ENCODE measurements at places on chromosomes 12 and 14. TPM values are rescaled to one million over a fixed set of nuclear protein-coding genes. Genes with fewer than 3 reads are reported as not detected.
A peak's percentile ranks its signal among the peaks of the same experiment; 100 is the strongest.

RASSF9 gene
- 1.1 TPM for total RNA-seq

IPO8 gene
- total RNA-seq = 22.2 TPM

NRXN3 gene
- total RNA-seq = 2.1 TPM

ESRRB gene
- 0.38 TPM for total RNA-seq

HIF1A gene
- total RNA-seq = 97.4 TPM

PSMA6 gene
- 57.0 TPM for total RNA-seq

TSPAN19 gene
- not detected for total RNA-seq

MSRB3 gene
- 10.5 TPM for total RNA-seq

LTB4R gene
- 2.4 TPM for total RNA-seq

AMN gene
- total RNA-seq = 1.5 TPM

DNA sequence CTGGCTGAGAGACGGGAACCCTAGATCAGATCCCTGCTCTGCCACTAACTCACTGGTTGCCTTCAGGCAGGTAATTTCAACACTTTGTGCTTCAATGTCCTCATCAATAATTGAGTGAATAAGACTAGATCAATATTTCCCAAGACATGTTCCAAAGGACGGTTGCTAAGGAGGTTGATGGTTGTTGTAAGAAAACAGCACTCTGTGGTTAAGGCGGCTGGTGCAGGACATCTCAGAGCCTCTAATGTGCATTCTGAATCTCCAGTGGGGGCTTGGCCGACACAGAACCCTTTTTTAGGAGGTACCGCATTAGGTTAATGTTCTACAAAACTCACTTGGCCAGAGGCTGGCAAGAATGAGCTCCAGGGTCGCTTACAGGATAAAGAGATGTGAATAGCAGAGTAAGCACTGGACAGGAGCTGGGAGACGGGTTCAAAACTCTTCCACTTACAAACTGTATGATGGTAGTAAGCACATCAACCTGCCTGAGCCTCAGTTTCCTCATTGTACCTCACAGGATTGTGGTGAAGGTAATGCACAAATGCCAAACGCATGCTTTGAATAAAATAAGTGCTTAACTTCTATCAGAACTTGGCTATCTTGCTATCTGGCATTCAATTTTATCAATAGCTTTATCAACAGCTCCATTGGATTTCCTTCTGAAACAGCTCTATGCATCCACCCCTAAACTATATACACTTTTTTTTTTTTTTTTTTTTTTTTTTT is 136.9 kb upstream of the PARP11 start:
- no peak for DNase-seq

DNA sequence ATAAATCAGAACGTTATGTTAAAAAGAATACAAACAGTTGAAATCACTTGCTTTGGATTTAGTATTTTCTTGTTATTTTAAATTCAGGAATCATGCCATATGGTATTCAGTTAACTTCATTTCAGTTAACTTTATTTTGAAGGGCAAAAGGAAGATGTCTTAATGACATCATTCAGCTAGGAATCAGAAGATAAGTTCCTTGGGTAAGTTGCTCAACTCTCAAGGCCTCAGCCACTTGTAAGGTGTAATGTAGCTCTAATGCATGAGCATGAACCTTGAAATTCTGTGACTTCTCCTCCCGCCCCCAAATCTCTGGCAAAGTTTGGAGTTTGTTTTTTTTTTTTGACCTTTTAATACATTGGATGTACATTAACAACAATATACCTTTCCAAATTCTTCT is 42.6 kb downstream of the FRS2 start:
- no peak for DNase-seq

DNA sequence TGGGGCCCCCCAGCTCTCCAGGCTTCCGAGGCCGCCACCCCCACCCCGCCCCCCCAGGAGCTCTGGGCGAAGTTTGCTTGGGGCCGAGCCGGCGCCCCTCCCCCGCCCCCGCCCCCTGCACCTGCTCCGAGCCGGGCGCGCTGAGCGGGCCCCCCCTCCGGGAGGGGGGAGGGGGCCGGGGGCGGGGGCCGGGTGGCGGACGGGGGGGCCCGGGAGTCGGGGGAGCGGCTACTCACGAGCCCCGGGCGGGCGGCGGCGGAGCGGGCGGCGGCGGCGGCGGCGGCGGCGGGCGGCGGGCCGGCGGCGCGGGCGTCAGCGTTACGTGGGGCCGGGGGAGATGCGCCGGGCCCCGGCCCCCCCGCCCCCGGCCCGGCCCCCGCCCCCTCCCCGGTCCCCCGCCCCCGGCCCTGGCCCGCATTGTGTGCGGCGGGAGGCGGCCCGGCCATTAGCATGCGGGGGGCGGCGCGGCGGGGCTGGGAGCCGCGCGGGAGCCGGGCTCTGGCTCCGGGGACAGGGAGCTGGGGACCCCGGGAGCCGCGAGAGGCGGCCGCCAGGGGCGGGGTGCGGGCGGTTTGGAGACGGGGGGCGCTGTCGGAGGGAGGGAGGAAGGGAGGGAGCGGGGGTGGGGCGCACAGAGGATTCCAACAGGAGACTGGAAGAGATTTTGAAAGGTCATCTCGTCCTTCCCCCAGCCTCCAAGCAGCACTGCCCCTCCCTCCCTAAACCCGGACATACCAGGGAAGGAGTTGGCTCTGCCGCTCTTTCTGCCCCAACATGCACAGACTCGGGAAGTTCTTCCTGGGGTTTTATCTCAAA is at the start of gene ZNF219:
Gene ZNF219, minus strand, starts transcription at position 580 of the 816 bp plus-strand sequence. CDS start 5,064 bp downstream, outside the sequence.
- DNase-seq = peak; percentile 76

- DNase-seq = no peak
Measured at GRCh38 chr14:51676549-51676948, 24.8 kb downstream of the FRMD6 start.

- no peak for DNase-seq
Measured at GRCh38 chr12:65956056-65956738, 131.9 kb downstream of the HMGA2 start.

- peak; percentile 57 for DNase-seq
Measured at GRCh38 chr14:105075379-105076295, 10.4 kb upstream of the GPR132 start.

DNA sequence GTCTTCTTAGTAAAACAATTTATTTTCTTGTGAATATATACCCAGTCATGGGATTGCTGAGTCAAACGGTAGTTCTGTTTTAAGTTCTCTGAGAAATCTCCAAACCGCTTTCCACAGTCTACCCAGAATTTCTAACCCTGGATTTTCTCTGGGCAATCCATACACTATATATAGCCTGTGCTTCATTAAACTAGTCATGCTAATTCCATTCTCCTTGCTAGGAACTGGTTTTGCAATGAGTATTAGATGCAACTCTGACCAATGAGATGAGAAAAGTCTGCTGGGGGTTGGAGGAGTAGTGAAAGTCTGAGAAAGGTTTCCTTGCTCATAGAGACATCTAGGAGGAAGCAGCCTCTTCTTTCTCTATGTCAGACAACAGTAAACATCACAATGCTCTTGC is 196.1 kb upstream of the CDKN3 start:
- DNase-seq = no peak

GRCh38 chr12:22733756-22734155 is 108.8 kb downstream of the ETNK1 start:
- DNase-seq = no peak

GRCh38 chr14:87386524-87386923 is 606.5 kb downstream of the GALC start:
- DNase-seq = no peak

DNA sequence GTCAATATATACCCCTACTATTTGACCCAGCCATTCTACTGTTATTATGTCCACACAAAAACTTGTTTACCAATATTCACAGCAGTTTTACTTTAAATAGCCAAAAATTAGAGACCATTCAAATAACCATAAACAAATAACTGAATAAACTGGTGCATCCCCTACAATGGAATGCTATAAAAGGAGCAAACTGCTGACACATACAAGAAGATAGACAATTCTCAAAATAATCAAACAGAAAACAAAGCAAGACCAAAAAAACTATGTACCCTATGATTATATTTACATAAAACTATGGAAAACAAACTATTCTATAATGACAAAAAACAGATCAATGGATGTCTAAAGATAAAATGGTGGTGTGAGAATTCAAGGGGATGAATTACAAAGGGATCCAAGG is 54.4 kb downstream of the RALGAPA1 start:
- DNase-seq = no peak

- DNase-seq = peak; percentile 8
Measured at GRCh38 chr14:35821564-35822411, 4.3 kb upstream of the BRMS1L start.

GRCh38 chr12:51522696-51523095 is 68.3 kb upstream of the SCN8A start:
- DNase-seq = no peak

DNA sequence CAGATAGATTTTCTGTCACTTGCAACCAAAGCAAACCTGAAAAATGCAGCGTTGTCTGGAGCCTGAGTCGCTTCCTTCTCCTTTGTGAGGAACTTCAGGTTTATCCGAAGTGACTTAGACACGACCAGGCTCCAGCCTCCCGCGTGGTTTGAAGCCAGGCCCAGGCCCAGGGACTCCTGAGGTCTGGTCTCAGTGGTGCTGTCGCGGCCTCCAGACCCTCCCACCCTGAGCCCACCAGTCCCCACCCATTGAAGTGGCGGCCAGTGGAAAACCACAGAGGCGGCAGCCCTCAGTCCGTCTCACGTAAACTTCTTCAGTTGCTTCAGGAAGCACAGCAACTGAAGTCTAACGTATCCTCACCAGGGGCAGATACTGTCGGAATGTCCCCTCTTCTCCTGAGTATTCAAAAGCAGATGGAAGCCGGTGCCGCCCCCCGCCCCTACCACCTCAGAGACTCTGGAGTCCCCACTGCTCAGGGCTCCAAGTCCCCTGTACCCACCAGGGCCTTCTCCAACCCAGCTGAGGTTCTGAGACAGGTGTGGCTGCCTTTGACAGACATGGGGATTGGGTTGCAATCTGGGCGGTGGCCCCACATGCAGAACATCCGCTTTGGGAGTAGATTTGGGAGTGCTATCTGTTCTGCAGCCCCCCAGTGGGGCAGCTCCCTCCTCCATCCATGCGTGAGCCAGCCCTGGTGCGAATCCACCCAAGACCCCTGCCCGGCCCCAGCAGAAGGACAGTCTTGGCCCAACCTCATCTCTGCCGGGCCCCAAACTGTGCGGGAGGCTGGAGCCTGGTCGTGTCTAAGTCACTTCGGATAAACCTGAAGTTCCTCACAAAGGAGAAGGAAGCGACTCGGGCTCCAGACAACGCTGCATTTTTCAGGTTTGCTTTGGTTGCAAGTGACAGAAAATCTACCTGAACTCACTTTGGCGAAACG is 26.6 kb upstream of the GALNT9 start:
- no peak for DNase-seq

- no peak for DNase-seq
Measured at GRCh38 chr12:3090240-3091037, 13.3 kb downstream of the TSPAN9 start.

GRCh38 chr14:23346693-23347405 is 5.8 kb downstream of the SLC22A17 start:
- no peak for DNase-seq

DNA sequence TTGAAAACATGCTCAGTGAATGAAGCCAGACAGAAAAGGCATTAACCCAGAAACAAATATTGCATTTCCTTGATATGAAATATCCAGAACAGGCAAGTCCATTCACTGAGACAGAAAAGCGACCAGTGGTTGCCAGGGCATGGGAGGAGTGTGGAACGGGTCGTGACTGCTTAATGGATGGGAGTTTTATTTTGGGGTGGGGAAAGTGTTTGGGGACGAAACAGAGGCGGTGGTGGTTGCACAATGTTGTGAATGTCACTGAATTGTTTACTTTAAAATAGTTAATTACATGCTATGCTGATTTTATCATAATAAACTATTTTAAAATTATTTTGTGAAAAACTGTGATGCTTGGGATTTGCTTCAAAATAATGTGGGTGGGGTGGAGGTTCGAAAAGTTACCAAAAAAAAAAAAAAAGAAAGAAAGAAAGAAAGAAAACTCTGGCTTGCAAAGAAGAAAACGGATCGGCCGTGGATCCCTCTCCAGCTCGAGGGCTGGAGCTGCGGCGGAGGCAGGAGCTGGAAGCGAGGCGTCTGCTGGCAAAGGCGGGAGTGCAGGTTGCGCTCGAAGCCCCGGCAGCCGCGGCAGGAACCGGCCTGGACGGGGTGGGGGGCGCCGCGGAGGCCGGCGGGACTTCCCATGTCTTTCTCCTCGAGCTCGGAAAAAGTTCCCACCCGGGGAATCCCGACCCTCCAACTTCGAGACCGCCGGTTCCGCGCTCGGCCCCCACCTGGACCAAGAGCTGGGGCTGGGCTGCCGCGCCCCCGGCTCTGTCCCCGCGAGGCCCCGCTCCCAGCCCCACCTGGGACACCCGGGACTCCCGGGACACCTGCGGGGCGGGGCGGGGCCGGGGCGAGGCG is 524 bp upstream of the P2RX2 start:
- DNase-seq = peak; percentile 51

DNA sequence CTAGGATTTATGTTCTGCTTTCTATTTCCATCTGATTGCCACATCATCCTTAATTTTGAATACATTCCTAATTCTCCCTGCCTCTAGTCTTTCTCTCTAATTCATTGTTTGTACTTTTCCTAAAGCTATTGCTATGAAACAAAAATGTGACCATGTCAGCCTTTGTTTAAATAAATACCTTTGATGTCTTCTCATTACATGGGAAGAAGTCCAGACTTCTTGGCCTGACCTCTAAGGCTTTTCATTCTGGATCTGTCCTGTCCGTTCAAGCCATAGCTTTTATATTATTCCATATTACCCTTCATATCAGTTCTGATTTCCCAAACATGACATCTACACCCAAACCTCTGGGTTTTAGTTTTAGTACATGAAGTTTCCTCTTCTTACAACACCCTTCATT is 91.4 kb downstream of the CDK17 start:
- DNase-seq = no peak

- DNase-seq = no peak
Measured at GRCh38 chr12:41302979-41303403, 114.9 kb downstream of the PDZRN4 start.

GRCh38 chr14:59483363-59483762 is 845 bp downstream of the L3HYPDH start:
- DNase-seq = no peak

DNA sequence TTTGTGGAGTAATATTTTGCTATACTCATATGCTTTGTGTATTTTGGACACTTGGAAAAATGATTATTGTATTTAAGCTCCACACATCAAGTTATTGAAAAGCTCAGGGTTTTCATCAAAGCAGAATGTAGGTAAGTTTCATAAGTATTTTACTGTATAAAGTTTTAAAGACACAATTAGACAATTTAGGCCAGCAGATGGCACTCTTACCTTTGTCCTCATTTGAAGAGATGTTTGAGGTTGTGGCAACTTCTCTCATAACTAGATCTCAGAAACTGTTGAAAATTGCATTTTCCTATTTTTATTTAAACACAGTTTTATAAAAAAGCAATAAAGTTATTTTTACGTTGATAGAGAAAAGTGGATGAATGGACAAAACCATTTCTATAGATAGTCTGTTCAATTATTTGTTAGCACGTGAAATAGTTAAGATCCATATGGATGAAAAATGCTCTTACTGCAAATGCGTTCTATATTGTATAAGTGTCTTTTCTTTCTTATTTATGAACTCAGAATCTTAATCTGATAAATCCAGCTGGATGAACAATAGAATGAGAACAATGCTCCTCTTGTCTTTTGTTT is 300.0 kb downstream of the AEBP2 start:
- no peak for DNase-seq
